ENCODE measurements at places on chromosomes 2 and 18.

DNA sequence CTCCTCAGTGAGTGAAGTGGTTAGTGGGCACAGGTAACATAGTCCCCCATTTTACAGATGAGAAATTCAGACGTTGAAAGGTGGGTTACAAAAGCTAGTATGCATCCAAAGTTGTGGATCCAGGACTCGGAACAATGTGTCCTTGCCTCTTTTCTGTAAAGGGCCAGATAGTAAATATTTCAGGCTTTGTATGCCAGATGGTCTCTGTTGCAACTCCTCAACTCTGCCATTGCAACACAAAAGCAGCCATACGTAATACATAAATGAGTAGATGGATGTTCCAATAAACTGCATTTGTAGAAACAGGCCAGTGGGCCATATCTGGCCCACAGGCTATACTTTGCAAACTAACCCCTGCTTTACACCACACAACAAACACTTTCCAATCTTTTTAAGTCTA lies 166.6 kb upstream of the PKDCC start:
- no peak for DNase-seq

- DNase-seq: no peak
Observed at GRCh38 chr18:71471963-71472725, 1072.0 kb downstream of the CBLN2 start.

- DNase-seq: no peak
Observed at GRCh38 chr2:110991911-110992310, 128.8 kb upstream of the BCL2L11 start.

- no peak for DNase-seq
Observed at GRCh38 chr2:107989445-107989844, 3.1 kb downstream of the SLC5A7 start.

- peak; percentile 70 for DNase-seq
Observed at GRCh38 chr2:101991721-101992145, at the start of gene IL1R2. IL1R2 (plus strand) TSS chr2:101991960; CDS start chr2:102008576, 16,616 bp downstream.

- no peak for DNase-seq
Observed at GRCh38 chr18:63107171-63107845, 212.3 kb downstream of the BCL2 start.

DNA sequence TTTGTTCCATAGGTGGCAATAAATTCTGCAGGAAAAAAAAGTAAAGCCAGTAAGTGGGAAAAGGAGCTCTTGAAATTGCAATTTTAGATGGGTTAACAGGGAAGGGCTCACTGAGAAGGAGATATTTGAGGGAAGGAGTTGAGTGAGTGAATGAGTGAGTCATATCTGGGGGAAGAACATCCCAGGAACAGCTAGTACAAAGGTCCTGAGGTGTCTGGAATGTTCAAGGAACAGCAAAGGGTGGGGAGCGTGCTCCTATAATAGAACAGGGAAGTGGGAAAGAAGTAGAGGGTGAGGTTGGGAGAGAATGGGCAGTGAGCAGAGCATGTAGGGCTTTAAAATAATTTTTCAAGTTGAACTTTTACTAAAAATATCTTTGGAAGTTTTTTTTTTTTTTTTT lies 68.0 kb upstream of the PSME4 start:
- no peak for DNase-seq

DNA sequence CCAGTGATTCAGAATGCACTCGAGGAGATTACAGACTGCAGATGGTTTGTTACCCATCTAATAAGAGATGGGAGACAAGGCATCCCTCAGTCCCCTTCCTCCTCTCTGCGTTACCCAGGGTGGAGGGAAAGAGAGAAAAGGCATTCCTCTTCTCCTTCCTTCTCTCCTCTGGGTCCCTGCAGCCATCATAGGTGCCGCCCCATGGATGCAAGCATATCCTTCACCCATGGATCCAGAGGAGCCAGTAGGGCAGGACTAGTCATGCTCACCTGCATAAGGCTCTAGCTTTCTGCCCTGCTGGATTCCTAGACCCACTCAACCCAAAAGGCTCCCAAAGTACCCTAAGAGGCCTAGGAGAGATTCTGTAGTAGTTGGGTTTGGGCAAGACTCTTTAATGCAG lies 20.4 kb downstream of the CMPK2 start:
- no peak for DNase-seq

GRCh38 chr2:24903161-24904103 lies 16.6 kb downstream of the ADCY3 start:
- DNase-seq: no peak

DNA sequence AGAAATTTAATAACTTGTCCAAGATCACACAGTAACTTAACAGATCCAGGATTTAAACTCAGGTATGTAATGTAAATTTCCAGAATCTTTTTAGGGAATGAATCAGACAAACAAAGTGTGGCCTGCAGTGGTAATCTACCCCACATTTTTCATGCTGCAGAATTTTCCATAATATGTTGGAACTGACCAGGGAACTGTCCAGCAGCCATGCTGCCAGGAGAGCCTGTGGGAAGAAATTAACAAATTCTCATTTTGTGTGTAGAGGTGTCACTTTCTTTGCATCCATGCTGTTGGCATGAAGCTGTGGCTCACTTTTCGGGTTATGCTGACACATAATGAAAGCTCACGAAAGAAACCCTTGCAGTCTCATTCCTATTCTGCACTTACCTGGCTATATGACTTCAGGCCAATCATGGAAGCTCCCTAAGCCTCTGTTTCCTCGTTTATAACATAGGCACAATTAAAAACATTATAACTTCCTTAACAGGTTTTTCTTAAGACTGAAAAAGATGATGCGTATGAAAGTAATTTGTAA lies 54.7 kb downstream of the CDKL4 start:
- DNase-seq: no peak

- no peak for DNase-seq
Observed at GRCh38 chr2:20588918-20589871, 61.7 kb downstream of the HS1BP3 start.

- DNase-seq: no peak
Observed at GRCh38 chr2:1727101-1727771, 17.1 kb downstream of the PXDN start.

DNA sequence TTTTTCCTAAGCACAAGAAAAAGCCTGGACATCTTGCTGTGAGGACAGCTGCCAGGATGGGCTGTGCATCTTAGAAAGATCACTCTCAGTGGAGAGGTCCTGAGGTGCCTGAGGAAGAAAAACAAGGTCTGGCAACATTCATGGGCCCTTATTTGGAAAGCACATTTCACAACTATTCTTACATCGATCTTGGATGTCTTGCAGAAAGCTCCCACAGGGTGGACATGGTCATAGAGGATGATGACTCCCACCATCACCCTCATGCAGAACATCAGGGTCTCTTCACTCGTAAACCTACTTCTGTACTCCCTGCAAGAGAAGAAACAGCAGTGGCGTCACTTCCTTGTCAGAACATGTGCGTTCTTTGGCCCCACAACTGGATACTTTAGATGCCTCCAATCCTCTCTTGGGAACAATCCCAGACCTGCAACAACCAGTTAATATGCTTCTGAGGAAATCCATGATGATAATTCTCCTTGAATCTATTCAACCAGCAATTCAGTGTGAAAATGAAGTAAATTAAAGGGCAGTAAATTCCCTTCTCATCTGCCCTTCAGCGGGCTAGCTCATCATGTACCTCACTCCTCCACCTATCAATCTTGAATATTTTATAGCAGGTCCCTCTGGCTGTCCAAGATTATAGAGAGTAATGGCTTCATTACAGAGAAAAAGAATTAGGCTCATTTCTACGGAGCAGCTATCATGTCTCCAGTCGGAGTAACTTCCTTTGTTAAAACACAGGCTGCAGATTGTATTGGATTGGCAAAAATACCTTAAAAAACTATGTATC lies 106.2 kb downstream of the CYRIA start:
- DNase-seq: no peak

DNA sequence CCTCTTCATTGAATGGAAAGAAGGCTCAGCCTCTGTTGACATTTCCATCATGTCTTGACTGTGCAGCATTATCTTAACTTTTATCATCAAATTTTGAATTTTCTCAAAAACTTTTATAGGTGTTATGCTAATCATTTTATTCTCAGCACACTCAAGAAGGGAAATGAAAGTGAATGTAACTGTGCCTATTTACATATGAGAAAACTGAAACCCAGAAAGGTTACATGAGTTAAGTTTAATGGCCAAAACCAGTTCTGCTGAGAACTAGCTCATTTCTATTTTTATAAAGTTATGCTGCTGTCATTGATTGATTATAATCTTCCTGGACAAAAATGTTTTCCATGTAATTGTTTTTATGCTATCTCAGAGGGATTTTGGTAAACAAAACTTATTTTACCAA lies 618.8 kb upstream of the NRXN1 start:
- no peak for DNase-seq

DNA sequence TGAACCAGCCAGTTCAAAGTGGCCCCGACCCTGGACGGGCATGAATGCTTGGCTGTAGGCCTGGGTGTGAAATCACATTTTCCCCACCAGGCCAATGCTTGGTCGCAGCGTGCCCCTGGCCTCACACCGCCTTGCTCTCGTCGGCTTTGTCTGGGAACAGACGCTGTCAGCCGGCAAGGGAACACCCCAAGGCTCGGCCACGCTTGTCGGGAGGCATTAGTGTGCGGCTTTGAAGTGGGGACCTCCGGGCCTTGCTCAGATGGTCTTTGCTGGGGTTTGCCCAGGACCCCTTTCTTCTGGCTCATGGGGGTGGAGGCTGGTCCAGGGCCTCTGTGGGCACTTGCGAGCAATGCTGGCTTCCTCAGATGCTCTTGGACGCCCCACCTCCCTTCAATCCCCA lies 79.1 kb downstream of the INHBB start:
- DNase-seq: no peak

DNA sequence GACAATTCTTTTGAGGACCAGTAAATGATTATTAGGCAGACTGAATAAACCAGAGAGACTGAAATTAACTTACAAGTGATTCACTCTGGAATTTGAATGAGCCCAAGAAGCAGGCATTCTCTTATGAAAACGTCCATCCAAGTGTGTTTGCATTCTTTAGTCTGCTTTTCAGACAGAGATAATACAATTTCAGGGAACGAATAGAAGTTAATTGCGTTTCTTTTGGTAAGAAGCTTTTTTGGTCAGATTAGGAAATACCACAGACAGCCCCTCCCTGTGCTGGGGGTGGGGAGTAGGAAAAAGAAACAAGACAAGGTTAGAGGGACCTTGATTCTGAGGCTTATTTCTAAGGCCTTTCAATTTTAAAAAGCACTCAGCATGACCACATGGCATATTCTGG lies 874.4 kb downstream of the SUCLG1 start:
- DNase-seq: no peak

DNA sequence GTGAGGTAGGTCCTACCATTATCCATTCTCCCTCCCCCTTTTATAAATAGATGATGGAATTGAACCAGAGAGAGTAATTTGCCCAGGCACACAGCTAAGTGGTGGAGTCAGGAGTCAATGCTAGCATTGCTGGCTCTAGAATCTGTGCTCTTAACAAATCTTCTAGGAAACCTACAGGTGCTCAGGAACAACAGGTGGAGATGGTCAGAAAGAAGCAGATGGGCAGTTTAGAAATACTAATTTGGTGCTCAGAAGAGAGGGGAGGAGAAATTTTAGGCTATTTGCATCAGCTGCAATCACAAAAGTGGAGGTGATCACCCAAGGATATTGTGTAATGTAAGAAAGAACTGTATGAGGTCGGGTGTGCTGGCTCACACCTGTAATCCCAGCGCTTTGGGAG lies 219.4 kb upstream of the SMAD7 start:
- no peak for DNase-seq

GRCh38 chr2:231104115-231104713 lies 20.6 kb downstream of the HTR2B start:
- peak; percentile 60 for DNase-seq

- DNase-seq: no peak
Observed at GRCh38 chr2:10057231-10058107, 14.1 kb downstream of the KLF11 start.

GRCh38 chr2:216683846-216684245 lies 11.5 kb downstream of the IGFBP5 start:
- DNase-seq: peak; percentile 56

- DNase-seq: no peak
Observed at GRCh38 chr2:236940916-236941520, 144.7 kb upstream of the COPS8 start.

- DNase-seq: no peak
Observed at GRCh38 chr2:19367326-19367725, 8.9 kb upstream of the OSR1 start.

DNA sequence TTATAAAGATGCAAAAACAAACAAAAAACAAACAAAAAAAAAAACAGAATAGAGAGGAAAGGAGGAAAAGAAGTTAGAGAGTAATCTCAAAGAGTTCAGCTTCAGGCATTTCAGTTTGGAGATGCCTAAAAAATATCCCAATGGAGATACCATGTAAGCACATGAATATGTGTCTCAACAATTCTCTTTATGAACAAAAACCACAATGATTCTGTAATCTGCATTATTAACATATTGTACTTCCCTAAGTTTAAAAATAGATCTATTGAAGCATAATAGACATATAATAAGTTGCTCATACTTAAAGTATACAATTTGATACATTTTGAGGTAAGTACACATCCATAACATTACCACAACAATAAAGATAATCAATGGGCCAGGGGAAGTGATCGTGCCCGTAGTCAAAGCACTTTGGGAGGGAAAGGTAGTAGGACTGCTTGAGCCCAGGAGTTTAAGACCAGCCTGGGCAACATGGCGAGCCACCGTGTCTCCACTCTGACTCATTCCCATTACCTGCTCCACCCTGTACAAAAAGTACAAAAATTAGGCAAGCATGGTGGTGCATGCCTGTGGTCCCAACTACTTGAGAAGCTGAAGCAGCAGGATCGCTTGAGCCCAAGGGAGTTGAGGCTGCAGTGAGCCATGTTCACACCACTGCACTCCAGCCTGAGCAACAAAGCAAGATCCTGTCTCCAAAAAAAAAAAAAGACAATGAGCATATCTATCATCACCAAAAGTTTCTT lies 158.9 kb downstream of the ATAD2B start:
- no peak for DNase-seq

DNA sequence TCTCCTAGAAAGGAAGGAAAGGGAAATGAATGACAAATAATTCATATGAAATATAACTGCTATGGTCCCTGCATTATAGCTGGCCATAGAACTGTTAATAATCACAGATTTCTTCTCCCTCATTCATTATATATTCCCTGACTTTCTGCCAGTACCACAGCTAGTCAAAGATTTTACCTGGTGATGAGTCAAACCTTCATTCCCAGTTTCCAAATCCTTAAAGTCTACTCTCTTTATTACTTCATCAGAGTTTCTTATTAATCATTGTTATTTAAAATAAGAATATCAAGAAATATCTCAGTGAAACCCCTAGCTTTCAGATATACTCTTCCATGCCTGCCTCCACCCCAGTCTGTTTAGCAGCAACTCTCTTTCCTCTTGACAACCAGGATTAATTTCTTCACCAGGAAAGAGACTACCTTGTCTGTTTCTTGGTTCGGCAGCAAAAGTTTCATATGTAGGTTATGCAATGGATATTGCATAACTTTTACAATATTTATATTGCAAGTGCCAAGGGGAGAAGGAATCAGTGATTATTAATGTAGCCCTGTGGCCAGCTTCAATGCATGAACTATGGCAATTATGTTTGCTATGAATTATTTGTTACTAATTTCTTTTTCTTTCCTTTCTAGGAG lies 533.8 kb downstream of the FBXO15 start:
- DNase-seq: no peak
